ENCODE measurements at places on chromosomes 2 and 18.

DNA sequence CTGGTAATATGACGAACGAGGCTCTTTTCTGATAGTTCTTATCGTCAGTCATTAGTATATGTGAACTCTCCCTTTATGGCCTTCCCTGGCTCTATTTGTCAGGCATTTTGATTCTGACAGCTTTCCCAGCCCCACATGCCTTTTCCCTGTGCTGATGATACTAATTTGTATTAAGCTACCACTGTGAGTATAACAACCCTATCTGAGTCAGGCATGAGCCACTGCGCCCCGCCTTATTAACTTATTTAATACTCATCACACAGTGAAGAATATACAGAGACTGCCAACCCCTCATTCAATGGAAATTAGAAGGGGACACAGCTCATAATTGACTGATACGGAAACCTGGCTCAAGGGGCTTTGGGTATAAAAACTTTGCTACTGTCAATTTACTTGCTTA, 140.0 kb downstream of the NETO1 start:
- DNase-seq: no peak

DNA sequence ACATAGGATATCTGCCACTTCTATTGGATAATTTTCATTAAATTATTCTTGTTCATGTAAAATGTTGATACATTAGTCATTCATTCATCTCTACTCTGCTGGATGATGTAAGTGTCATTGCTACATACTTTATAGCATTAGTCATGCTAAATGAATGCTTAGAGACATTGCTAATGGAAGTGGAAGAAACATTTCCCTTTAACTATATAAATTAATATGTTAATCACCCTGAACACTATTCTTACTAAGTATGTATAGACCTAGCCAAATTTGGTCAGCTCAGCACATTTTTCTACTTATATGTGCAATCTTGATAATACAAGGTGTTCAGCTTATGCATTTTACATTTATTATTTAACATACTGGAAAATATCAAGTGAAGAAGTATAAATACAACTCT, 160.2 kb downstream of the DPP4 start:
- DNase-seq: no peak

GRCh38 chr2:159137511-159138241, 148.8 kb downstream of the WDSUB1 start:
- DNase-seq: no peak

GRCh38 chr18:70292628-70293027, 3.8 kb downstream of the SOCS6 start:
- DNase-seq: no peak

GRCh38 chr2:177622521-177622920, 229.9 kb downstream of the AGPS start:
- DNase-seq: no peak

GRCh38 chr2:3291750-3292149, 85.9 kb downstream of the EIPR1 start:
- no peak for DNase-seq

DNA sequence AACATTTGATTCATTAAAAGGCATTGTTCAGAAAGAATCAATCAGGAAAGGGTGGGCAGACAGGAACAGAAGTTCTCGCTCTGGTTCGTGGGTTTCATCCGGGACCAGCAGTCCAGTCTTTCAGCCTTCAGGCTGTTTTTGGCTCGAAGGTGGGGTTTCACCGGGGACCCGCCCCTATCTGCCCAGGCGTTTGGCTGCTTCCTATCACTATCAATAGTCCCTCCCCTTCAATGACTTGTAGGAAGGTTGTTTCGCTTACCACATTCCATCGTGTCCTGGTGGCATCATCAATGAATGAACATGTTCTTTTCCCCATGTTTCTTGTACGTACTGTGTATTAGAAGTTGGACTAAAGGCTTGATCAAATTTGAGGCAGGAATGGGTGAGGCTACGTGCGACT, 130.3 kb downstream of the NEDD4L start:
- no peak for DNase-seq

GRCh38 chr18:63206433-63207142, 113.0 kb downstream of the BCL2 start:
- DNase-seq: no peak

DNA sequence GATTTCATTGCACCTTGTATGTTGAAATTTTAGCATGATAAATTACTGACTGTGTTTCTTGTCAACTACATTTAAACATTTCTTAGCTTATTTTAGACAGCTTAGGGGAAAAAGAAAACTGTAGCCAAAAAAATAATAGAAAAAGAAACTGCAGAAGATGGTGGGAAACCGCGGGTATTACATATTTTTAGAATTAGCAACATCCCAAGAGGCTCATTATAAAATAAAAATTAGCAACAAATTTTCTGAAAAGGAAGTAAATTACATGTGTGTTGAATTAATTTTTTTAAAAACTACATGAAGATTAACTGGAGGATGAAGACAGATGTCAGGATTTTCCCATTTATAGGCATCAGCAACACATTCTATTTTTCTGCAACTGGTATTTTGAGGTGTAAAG, 4.3 kb downstream of the PELI1 start:
- no peak for DNase-seq

GRCh38 chr2:86286516-86286915, 50.9 kb downstream of the REEP1 start:
- no peak for DNase-seq

DNA sequence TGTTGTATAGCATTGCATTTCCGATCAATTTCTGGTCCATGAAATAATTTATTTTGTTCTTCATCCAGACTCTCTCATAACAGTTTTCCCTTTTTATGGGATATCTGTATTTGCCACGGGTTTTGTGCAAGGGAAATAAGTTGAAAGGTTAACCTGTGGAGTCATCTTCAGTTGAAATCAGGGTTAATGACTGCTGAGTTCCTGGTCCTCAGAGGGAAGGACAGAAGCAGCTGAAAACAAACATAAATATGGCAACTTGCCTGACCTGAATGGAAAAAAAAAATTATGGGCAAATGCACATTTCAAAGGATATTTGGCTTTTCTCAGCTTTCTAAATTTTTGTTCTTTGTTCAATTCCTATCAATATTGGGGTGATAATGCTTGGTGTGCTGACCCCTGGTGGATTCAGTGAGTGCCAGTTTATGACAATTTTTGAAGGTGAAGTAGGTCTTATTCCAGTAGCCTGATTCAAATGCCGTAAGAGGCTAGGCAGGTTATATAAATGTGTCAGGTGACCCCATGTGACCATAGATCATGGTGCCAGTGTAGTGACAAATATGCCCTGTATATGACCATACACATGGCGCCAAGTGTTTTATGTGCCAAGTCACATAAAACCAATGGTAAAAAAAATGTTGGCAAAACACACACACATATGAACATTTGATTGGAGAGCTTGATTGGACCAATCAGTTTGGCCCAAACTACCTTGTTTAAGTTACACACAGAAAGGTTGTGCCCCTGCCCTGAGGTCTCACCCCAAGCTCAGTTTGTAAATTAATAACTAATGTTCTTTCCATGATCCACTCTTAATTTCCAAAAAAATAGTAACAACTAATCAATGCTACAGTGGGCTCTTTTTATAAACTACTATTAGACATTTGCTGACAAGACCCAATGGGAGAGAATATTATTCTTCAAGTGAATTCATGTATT, 47.6 kb upstream of the FAM124B start:
- no peak for DNase-seq

DNA sequence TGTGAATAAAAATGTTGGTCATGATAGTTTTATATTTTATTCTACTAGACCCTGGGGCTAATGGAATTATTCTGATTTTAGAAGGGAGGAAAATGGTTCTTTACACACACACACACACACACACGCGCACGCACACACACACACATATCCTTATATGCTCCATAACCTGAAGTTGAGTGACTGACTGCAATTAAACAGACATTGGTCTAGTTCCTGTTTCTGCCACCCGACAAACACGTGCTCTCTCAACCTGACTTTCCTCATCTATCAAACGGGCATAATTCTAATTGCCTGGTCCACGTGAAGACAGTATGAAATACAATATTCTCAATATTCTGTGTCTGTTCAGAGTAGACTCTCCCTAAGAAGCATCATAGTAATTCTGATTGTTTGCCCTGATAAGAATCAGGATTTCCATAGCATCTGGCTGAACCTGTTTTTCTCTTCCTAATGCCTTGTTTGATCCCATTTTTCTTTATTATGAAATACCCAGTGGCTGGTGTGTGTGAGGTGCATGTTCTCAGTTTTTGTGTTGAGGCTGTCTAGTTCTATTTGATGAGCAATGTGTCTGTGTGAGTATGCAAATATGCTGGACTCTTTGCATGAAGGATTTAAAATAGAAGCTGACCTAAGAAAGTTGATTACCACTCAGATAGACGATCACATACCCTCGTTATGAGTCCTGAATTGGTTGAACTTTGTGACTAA, 51.0 kb downstream of the SETBP1 start:
- DNase-seq: no peak

- no peak for DNase-seq
These were observed 82.1 kb downstream of the CDK15 start for GRCh38 chr2:201888426-201888800.

DNA sequence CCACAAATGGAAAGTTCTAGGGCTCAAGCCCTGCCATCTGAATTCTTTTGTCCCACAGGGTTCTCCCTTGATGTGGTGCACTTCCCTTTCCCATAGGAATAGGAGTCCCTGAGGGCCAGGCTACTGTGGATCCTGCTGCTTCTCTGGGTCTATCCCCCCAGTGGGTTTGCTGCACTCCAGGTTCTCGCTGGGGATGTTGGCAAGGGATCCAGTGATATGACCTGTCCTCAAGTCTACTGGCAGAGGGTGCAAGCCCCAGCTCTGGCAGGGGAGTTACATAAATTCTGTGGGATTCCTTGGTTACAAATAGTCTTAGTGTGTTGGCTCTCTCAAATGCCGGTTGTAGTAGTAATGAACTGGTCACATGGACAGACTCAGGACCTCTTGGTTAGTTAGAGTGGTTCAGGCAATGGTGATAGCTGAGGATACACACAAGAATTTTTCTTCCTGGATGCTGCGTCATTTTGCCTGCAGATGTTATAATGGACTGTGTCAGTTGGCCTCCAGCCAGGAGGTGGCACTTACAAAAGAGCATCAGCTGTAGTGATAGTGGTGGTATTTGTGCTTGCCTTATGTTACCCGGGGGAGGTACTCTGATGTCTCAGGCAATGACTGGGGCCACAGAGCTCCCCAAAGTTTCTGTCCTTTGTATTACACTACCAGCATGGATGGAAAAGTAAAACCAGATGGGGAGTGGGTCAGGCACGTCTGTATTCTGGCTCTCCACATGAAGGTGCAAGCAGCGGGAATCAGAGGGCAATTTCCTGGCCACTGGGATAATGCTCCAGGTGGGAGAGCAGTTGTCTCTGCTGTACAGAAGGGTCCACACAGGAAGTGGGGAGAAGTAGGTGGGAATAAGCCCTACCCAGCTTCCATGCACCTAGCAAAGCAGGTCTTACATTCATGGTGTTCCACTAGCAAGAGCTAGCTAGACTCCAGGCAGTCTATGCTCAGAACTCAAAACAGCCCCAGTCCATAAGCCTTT, 267.9 kb downstream of the SOX11 start:
- no peak for DNase-seq

GRCh38 chr2:50627505-50627904, 404.4 kb downstream of the NRXN1 start:
- no peak for DNase-seq

GRCh38 chr2:48313036-48313877, 216.7 kb upstream of the STON1 start:
- no peak for DNase-seq

- DNase-seq: peak; percentile 40
These were observed at the start of gene DAW1 for GRCh38 chr2:227871375-227871791. DAW1 (plus strand) TSS chr2:227871631; CDS start chr2:227871690, 59 bp downstream.

DNA sequence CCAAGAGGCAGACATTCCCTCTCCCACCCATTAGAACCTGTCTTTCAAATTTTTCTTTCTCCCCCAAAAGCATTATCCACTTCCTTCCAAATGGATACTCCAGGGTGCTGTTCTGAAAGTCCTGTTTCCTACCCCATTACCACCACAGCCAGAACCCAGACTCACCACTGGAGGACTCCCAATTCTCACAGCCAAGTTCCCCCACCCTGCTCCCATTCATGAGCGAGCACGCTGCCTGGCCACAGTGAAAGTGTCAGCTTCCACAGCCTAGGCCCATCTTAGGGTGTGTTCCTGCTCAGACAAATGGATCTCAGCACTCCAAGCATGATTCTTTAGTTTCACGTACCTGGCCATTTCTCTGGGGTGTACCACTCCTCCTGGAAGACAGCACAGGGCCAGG, 3.8 kb upstream of the ANKRD53 start:
- DNase-seq: no peak

DNA sequence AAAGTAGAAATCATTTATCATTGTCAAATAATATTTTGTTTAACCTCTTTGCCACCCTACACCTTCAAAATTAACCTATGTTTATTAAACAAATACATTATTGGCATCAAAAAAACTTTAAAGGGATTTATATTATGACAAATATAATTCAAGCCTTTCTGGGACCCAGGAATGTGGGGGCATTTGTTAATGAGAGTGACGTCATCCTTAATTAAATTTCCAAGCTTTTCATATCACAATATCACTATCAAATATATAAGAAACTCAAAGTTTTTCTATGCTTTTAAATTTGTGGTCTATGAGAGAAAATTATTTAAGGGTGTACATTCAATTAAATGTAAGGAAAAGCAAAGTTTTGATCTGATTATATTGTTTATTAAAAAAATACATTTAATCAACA, 307.4 kb upstream of the POU3F3 start:
- DNase-seq: no peak

- DNase-seq: no peak
These were observed 104.6 kb downstream of the PTPN4 start for GRCh38 chr2:119864318-119864717.

DNA sequence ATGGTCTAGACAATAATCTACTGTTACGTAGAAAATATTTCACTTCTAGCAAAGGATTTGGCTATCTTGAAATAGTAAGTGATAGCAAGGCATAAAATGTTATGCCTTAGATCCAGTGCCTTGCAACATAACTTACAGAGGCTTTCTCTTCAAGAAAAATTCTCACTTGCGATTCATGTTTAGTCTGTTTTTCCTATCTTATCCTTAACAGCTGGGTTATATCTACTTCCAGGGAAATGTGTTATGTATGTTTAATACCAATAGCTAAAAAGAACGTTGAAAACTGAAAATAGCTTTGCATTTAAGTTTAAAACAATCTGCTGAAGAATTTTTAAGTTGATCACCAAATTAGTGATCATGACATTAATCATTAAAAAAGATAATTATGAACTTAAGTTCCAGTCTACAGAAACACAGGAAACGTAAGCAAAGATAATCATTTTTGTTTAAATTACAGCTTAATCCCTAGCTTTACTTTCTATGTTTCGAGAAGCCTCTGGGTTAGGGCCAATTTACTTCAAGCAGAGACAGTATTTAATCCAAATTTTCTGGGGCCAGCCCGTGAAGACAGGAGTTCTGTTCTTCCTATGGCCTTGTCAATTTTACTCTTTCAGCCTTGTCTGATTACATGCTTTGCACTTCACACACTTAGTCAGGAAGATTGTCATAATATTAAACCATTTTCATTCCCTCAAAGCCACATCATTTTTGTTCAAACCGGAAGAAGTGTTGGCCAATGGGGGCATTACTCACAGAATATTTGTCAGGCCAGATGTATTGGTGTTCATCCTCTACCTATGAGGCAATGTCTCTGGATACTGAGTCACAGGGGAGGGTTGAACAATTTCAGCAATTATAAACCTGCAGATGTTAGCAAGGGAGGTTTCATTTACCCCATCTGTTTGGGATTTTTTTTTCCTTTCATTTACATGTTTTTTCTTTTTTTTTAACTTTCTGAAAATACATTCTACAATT, 1132.9 kb upstream of the ZEB2 start:
- DNase-seq: no peak

Measured in T-helper 9 cell (primary cell).